Fibroblast of skin of back (primary cell): ENCODE measurements at places on chromosomes 5 and 9.

DNA sequence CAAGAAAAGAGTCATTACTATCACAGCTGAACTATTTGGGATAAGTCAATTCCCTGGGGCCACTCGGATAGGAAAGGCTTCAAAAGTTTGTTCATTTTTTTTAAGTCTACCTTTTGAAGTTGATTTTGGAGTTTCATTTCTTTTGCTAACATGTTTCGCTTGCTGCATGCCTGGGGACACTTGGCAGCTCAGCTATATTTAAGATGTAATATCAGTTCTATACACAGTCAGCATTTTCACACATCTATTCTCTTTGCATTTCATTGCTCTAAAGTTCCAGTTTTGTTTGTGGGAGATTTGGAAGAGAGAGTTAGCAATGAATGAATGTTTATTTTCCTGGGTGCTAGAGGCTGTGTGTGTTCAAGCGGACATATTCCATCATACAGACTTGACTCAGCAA lies 445.2 kb upstream of the GRAMD2B start:
- no peak for DNase-seq

- no peak for DNase-seq
Measured at GRCh38 chr5:176851871-176852658, 41.7 kb downstream of the UNC5A start.

- peak; percentile 72 for DNase-seq
Measured at GRCh38 chr5:172830876-172831662, 3.0 kb upstream of the ERGIC1 start.

- peak; percentile 84 for DNase-seq
Measured at GRCh38 chr5:168801567-168801966, 222.4 kb upstream of the PANK3 start.

DNA sequence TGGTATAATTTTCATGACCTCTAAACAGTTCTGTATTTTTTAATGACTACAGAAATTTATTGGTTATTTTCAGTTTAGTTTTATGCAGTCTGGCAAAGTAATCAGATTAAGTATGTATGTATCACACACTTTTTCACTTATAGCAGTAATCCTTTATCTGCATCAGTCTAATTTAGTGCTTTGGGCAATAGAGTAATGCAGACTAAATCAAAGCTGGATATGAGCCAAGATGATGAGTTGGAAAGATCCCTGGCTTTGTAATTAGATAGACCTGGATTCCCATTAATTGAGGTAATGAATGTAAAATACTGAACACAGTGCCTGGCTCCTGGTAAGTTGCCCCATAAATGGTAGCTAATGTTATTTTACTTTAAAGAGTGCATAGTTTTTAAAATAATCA lies 215.4 kb upstream of the TLX3 start:
- DNase-seq = no peak

- no peak for DNase-seq
Measured at GRCh38 chr9:15178631-15179030, 128.4 kb downstream of the TTC39B start.

GRCh38 chr5:158177146-158177545 lies 318.2 kb upstream of the CLINT1 start:
- DNase-seq = no peak

- DNase-seq = no peak
Measured at GRCh38 chr9:16868701-16869100, 1.8 kb downstream of the BNC2 start.

DNA sequence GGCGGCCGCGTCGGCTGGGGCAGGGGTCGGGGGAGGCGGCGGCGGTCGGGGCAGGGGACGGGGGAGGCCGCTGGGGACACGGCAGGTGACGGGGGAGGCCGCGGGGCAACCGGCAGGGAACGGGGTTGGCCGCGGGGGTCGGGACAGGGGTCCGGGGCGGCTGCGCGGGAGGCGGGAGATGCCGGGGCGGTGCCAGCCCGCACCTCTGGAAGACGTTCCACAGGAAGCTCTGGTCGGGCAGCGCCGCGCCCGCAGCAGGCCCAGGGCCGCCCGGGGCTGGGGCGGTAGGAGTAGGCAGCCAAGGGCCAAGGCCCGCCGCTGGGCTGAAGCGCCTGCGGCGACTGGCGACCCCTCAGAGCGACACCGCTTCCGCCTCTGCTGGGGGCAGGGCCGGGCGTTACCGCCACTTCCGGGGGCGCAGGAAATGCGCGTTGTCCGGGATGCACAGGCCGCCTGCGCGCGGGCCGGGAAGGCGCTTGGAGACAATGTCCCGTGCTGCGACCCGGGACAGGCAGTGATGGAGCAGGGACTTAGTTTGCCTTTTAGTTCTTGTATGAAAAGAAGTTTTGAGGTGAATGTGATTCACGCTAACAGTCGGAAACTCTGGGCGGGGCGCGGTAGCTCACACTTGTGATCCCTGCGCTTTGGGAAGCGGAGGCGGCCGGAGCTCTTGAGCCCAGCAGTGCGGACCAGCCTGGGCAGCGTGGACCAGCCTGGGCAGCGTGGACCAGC lies 110.0 kb upstream of the LPCAT1 start:
- DNase-seq = peak; percentile 60

- DNase-seq = peak; percentile 36
Measured at GRCh38 chr5:62538017-62538942, 40.3 kb upstream of the LRRC70 start.

- no peak for DNase-seq
Measured at GRCh38 chr9:124840300-124840833, 12.9 kb upstream of the WDR38 start.

- no peak for DNase-seq
Measured at GRCh38 chr9:76090330-76090729, 199.9 kb downstream of the PCSK5 start.

DNA sequence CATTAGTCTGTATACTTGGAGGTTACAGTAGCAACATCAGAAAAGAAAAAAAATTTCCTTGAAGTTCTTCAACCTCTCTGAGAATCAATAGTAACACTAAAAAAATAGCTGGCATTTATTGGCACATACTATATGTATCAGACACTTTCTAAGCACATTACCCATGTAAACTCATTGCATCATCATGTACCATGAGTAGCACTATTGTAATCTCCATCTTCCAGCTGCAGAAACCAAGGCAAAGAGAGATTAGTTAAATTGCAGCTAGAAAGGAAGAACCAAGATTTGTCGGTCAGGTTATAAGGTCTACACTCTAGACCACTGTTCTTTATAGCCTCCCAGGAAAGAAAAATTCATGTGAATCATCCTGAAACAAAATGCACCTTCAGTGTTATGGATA lies 31.4 kb upstream of the RAB3C start:
- DNase-seq = no peak

DNA sequence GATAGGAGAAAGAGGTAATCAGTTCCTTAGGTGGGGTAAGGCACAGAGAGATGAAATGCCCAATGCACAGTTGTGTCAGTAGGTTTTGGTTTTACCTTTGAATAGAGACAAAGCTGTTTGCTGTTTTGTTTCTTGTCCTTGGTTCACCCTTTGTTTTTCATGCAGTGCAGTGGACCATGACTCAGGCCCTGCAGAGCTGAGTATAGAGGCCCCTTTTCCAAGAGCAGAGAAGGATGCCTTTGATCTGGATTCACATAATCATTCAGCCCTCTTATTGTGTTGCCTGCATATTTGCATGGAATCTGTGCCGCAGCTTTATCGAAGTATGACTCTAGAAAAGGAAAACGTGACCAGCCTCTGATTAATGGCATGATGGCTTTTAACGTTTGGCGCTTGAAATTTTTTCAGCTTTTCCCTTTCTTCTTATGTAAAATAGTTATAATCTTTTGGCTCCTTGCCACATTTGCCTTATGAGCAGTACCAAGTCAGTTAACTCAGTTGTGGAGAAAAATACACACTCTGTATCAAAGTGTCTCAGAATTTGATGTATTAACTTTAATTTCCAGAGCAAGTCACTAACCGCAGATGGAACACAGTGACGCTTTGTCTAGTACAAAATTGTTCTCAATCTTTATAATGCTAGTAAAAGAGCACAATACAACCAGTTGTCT lies 197.6 kb downstream of the KDM4C start:
- DNase-seq = peak; percentile 11

GRCh38 chr5:116709082-116709481 lies 134.5 kb upstream of the SEMA6A start:
- no peak for DNase-seq

DNA sequence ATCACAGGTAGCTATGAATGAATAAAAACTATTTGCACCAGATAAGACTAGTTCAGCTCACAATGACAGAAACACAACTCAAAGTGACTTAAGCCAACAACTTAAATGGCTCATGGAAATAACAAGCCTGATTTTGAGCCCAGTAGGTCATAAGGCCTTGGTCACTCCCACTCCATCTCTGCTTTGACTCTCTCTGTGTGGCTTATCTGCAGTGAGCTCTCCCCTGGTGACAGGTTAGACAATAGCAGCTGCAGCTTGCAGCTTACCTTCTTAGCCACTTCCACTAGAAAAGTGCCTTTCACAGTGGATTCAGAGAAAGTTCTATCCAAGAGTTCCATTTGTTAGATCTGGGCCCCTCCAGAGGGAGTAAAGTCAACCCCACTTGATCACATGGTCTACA lies 315.7 kb downstream of the RAB3C start:
- no peak for DNase-seq

GRCh38 chr5:147601652-147602051 lies 91.8 kb upstream of the DPYSL3 start:
- DNase-seq = no peak

DNA sequence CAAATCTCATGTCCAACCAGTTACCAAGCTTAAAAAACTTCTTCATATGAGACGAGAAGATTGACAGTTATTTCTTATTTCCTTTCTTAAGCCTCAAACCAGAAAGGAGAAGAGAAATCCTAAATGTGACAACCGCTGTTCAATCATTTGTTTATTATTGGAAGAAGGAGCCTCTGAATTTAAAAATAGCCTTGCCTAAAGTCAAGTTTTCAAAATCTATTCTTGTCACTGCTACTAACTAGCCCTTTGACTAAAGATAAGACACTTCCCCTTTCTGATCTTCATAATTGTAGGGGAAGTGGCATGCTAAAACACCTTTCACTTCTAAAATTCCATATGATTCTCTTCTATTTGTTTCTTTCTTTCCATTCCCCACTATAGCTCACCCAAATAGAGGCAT lies 106.2 kb upstream of the EMB start:
- no peak for DNase-seq

DNA sequence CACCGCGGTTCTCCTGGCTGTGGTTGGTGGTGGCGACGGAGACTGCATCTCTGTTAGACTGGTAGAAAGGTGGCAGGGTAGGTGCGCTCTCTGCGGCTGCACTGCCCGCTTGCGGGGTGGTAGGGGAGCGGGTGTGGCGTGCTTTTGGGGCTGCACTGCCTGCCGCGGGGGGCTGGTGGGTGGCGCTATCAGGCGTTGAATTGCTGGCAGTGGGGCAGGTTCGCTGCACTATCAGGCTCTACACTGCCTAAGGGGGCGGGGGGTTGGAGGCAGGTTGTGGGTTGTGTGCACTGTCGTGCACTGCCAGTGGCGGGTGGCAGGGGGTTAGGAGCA lies 21.0 kb upstream of the TRIM52 start:
- DNase-seq = no peak

DNA sequence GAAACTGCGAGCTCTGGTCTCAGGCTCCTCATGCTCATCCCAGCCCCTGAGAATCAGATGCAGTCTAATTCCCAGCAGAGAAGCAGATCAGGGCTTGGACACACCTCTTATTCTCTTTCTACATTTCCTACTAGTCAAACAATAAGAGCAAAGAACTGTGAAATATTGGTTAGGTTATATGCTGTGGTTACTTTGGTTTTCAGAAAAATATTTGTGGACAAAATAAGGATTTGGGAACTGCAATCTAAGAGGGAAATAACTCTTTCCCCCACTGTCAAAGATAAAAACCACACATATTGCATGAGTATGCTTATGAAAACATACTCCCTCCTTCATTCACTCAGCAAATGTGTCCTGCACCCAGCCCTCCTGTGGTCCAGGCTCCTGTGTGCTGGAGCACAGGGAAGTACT lies 164.5 kb upstream of the S1PR3 start:
- DNase-seq = peak; percentile 86

DNA sequence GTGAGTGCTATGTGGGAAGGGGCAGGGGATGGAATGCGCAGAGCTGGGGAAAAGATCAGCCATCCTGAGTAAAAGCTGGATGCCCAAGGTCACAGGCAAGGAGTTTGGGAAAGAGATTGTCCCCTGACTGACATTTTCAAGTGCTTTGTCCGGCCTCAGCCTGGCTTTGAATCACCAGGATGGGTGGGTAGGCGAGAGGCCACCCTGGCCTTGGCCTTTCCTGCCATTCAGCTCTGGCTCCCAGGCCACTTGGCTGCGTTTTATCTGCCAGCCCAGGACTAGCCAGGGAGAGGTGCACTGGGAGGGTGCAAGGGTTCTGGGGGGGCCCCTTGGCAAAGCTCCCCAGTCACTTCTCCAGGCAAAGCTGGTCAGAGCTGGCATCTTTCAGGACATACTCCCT lies 37.4 kb upstream of the SYNPO start:
- DNase-seq = no peak

DNA sequence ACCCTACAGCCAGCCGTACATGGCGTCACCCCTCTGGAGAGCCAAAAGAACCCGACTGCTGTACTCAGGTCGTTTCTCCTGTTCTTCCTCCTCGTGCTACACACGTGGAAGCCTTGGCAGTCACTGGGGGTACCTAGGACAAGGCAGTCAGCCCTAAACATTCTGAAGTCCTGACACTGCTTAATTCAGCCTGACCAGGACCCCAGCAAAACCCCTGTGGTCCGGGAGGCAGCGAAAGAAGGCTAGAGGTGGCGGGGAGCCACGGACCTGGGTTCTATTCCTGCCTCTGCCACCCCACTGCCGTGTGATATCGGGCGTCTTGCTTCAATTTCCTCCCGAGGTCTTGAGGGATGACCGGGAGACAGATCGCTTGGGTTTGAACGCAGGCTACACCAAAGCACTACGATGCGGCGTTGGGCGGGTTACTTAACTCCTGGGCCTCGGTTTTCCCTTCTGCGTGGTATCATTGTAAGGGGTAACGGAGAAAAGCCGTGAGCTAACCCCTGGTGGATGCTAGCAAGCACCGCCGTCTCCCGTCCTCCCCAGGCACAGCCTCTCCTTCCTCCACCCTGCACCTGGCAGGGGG lies 429 bp upstream of the ARL10 start:
- no peak for DNase-seq

DNA sequence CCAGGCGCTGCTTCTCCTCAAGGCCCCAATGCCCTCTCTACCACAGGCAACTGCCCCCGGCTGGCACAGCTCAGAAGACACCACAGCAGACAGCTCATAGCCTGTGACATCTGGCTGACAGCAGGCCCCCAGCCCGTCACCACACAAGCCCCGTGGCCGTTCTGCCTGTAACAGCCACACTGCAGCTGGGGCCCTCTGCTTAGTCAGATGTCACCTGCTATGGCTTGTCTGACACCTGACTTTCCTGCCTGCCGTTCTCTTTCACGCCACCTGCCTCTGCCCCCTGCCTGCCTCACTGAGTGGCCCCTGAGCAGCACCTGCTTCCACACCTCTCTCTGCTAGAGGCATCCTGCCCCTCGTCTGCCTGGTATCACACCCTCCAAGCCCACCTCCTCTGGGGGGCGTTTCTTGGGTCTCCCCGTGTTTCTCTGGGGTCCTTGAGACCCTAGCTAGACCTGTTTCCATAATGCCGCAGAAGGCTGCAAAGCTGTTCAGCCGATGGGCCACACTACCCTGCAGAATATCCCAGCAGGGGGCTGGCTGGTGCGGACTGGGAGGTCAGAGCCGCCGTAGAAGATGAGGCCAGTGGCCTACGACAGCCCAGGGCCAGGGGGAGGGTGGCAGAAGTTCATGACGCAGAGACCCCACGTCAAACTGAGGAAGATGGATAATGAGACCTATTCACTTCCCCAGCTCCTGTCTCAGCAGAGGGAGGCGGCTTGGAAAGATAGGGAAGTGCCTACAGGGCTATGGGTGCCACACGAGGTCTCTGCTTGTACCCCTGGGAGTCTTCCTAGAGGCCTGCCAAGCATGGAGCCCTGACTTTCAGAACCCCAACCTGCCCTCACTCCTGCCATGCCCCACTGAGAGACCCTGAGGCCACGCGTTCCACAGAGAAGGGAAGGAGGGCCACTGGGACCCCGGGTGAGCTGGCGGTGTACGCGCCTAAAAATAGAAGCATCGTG lies 95.1 kb downstream of the ZNF354C start:
- DNase-seq = no peak
